HS-5 (cell line): ENCODE measurements at places on chromosomes 7 and 10.

DNA sequence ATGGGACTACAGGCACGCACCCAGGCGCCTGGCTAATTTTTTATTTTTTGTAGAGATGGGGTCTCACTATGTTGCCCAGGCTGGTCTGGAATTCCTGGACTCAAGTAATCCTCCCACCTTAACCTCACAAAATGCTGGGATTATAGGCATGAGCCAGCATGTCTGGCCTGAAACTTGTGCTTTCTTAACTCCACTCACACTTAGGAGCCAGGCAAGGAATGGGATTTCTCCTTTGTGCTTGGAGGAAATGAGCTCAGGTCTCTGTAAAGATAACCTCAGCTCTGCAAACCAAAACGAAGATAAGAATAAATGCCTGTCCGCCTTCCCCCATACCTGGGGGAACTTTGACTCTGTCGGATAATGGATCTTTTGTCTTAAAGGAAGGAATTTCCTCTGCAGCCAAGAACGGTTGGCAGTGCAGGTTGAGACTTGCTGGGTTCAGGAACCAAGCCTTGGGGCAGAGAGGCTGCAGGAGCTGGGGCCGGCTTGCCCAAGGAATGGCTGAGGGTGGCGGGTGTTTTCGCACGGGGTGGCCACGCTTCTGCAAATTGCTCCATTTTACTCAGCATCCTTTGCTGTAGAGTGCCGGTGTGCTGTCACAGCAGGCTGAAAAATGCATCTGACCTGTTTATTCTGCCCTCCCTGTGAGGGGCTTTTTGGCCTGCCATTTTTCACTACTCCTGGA is 174.2 kb downstream of the KIAA1217 start:
- no peak for DNase-seq

DNA sequence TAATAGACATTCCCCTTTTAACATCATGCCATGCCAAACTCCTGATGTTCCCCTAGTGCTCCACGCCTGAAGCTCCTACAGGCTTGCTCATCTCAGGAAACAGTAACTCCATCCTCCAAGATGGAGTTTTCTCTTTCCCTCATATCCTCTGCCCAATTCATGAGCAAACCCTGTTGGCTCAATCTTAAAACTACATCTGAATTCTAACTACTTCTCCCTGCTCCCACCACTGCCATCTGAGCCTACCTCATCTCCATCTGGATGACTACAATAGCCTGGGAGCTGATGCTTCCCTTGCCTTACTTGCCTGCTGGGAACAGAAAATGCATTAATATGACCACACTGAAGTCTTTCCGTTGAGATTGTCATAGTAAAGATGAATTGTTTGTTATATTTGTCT is 271.7 kb upstream of the MKLN1 start:
- DNase-seq: no peak

DNA sequence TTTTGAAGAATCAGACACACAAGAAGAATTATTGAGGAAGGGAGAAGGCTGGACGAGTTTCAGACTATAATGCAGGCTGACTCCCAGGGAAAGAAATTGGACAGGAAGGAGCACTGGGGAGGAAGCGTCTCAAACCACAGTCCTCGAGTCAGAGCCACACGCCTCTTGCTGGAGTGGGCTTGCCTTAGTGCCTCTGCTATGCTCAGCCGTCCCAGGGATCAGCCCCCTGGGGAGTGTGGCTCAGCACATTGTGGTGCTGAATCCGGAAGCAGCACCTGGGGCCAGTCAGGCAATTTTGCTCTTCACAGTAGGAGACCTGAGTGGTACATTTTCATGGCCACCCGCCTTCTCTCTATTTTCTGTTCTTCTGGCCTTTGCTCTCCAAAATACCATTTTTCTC is 67.4 kb upstream of the SLC35G1 start:
- DNase-seq: no peak

- no peak for DNase-seq
Observed at GRCh38 chr10:96491303-96491702, 22.4 kb downstream of the TLL2 start.

- no peak for DNase-seq
Observed at GRCh38 chr7:158655507-158655906, 49.1 kb downstream of the NCAPG2 start.

GRCh38 chr10:4526311-4526731 is 299.7 kb upstream of the AKR1E2 start:
- no peak for DNase-seq

DNA sequence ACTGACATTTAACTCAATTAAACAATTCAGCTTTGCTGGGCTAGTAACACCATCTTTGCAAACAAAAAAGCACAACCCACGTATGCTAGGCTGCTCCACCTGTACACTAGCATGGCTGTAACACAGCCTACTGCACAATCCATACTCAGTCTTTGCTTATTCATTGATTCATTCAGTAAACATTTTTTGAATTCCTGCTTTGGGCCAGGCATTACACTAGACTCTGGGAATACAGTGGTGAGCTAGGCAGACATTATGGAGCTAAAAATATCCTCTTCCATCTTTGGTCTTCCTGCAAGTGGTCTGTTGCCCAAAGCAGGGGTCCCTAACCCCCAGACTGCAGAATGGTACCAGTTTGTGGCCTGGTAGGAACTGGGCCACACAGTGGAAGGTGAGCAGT is 9.9 kb downstream of the CNNM1 start:
- no peak for DNase-seq

- no peak for DNase-seq
Observed at GRCh38 chr10:24652381-24652957, 71.2 kb downstream of the ARHGAP21 start.
